ENCODE measurements at places on chromosomes 5 and 9.

DNA sequence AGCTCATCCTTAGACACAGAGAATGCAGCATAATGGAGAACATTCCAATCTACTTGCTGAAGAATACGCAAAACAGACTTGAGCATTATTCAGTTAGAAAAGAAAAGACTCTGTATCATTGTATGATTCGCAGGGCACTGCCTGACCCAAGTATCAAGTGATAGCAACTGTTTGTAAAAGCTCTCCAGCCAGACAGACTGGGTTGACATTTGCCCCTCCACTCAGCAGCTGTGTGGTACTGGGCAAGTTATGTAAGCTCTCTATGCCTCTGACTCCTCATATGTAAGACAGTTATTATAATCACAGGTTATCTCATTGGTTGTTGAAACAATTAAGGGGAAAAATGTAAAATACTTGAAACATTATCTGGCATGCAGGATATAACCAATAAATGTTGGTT is 505.0 kb downstream of the ELAVL2 start:
- DNase-seq = no peak

DNA sequence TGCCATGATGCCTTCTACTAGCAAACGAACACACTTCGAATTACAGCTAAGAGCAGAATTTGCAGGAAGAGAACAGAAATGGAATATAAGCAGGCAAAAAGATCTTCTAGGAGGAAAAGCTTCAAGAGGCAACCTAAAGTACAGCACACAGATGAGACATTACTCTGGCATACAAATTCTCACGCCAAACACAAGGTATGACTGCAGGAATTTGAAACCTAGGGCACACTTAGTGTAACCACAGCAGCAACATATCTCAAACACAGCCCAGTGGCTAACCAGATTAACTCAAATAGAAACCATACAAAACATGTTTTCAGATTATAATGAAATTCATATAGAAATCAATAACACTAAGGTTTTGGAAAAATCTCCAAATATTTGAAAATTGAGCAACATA is 481.0 kb upstream of the RGMB start:
- no peak for DNase-seq

- DNase-seq = peak; percentile 69
These were observed 638 bp downstream of the MRPS30 start for GRCh38 chr5:44809215-44809955.

DNA sequence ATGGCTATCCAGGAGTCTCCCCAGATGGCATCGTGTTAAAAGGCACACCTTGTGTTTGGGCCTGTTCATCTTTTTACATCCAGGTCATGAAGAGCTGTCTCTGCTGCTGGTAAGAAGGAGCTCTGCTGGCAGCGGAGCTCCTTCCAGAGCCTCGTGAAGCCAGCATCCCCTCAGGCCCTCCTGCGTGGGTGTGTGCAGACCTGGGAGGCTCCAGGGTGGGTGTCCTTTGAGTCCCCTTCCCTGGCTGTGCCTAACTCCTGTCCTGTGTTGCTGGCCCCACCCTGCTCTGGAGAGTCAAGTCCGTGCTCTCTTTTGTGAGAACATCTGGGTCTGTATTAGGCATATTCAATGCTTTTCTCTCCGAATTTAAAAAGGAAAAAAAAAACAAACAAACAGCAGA is 149.6 kb upstream of the IRX2 start:
- no peak for DNase-seq

DNA sequence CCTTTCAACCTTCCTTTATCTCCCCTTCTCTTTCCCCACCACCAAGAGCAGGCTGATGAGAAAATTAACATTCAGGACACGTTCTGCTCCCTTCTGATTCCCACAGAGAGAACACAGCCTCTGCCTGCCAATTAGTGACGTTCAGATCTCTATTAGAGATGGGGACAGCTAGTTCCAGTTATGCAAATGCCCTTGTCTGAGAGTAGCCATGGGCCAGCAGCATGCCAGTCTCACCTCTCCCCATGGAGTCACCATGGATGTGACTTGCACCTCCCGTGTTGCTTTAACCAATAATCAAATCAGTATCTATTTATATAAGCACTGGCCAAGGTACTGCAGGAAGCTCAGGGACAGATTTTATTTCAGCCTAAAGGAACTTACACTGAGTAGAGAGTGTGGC is 61.3 kb downstream of the KCNIP1 start:
- no peak for DNase-seq

DNA sequence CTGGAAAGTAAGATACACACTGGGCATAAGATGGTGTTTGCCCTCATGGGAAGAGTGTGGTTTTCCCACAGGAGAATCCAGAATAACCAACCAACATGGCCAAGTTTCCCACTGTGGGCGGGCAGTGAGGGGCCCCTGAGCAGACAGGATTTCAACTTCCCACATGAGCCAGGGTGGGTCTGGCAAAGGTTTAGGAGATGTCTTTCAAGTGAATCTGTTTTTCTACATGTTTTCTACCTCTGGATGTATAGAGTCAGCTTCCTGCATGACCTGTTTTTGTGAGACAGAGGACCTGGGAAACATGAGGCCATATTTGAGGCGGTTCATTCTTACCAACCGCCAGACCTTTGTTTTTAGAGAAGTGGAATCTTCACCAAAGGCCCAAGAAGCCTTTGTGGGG is 100.5 kb downstream of the TLE4 start:
- DNase-seq = no peak

- DNase-seq = no peak
These were observed 49.9 kb downstream of the P4HA2 start for GRCh38 chr5:132177691-132178149.

DNA sequence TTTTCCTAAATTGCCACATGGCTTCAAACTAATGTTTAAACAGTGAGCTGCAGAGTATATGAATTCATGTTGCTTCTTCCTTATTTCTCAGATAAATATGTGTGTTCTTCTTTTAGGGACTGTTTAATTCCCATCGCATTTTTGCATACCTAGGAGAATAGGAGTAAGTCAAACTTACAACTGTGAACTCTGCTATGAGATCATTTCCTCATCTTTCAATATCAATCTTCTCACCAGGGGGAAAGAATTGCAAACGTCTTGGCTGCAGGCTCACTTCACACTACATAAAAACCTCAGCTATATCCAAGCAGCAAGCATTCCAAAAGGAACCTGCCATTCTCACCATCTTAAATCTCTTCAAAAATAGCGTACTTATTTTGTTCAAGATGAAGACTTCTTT is 271.0 kb downstream of the DNAH5 start:
- DNase-seq = no peak

GRCh38 chr5:137923856-137924255 is 34.6 kb downstream of the PKD2L2 start:
- no peak for DNase-seq

GRCh38 chr5:108541836-108542235 is 159.9 kb upstream of the FBXL17 start:
- no peak for DNase-seq

- peak; percentile 66 for DNase-seq
These were observed 14.1 kb downstream of the TRIM7 start for GRCh38 chr5:181190711-181191525.

GRCh38 chr5:168147568-168148360 is 143.7 kb upstream of the WWC1 start:
- DNase-seq = no peak

DNA sequence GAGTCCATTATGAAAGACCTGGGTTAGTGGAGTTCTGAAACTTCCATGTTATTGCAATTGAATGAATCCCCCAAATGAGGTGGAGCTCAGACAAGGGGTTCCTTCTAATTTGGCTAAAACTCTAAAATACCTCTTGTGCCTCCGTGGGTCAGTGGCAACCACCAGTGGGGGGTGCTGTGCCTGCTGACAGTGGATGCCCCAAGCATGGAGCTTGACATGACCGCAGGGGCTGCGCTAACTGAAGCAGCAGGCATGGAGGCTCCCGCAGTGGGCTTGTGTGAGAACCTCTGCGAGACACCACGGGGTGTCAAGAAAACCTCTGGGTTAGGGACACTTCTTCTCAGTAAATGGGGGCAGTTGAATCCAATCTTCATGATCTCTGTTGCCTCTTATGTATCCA is 200.5 kb downstream of the DRD1 start:
- no peak for DNase-seq

- no peak for DNase-seq
These were observed 105.8 kb downstream of the GDA start for GRCh38 chr9:72254901-72255545.

GRCh38 chr9:38059233-38059936 is 9.6 kb downstream of the SHB start:
- DNase-seq = no peak

DNA sequence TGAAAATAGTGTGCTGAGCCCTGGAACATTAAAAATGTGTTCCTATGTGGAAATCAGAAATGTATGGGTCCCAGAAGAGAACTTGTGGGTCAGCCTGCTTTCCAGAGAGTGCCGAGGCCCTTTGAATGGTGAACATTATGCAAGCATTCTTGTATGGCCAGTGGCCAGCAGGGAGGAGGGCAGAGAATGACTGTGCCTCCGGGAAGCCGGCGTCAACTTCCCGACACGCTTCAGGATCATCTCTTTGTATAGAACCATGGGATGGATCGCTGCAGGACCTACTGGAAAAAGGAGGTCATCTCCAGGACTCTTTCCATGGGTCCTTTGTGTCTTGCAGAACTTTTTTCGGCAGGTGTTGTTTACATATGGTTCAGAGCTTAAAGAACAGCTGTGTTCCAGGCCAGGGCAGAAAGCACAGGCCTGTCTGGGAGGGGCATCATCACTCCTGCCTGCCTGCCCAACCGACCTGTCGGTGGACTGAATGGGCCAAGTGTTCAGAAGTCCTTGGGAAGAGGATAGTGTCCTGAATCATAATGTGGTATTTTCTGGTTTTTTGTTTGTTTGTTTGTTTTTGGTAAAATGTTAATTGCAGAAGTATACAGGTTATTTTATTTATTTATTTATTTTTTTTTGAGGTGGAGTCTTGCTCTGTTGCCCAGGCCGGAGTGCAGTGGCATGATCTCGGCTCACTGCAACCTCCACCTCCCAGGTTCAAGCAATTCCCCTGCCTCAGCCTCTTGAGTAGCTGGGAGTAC is 9.0 kb downstream of the PRRC2B start:
- DNase-seq = no peak

- DNase-seq = no peak
These were observed 159.4 kb downstream of the SEMA6A start for GRCh38 chr5:116415182-116415581.

- DNase-seq = no peak
These were observed 112.2 kb downstream of the ACTBL2 start for GRCh38 chr5:57370376-57370775.

GRCh38 chr5:110203661-110204060 is 513.9 kb downstream of the MAN2A1 start:
- DNase-seq = no peak
